ENCODE measurements at places on chromosomes 3 and 15.

- no peaks in the 10 kb centered on the region for H3K27me3 ChIP-seq
- no peak overlapping the region for H3K27ac ChIP-seq
- H3K36me3 ChIP-seq: no peaks in the 10 kb centered on the region
- no peak overlapping the region for H3K4me3 ChIP-seq
- no peak for DNase-seq
Observed at GRCh38 chr3:64502284-64502683, 185.5 kb downstream of the ADAMTS9 start.

- peak overlapping the region; percentile 54 for H3K27ac ChIP-seq
- H3K4me3 ChIP-seq: peak overlapping the region; percentile 51
- no peaks in the 10 kb centered on the region for H3K27me3 ChIP-seq
- DNase-seq: no peak
Observed at GRCh38 chr3:112482675-112483074, 16.6 kb downstream of the BTLA start.

- H3K27ac ChIP-seq: no peak overlapping the region
- H3K4me1 ChIP-seq: no peaks in the 10 kb centered on the region
- H3K4me3 ChIP-seq: no peak overlapping the region
- no peak for DNase-seq
- H3K27me3 ChIP-seq: peaks cover 29% of the 10 kb centered on the region
Observed at GRCh38 chr3:182763896-182764295, 29.4 kb upstream of the ATP11B start.

DNA sequence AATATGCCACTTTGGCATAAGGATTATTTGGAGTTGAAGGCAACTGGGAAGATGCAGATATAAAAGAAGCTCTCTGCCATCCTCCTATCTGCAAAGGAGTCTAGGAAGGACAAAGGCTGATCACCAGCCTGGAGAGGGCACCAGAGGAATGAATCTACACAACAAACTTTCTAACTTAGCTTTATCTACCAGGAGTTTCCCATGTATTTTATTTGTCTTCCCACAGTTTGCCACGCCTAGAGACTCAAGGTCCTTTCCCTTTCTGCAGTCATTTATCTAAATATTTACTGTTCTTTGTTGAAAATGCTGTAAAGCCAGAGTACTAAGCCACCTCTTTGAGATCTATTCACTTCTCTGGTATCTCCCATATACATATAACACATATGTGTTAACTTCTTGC lies 32.2 kb downstream of the GPR176 start:
- peaks cover 15% of the 10 kb centered on the region for H3K27me3 ChIP-seq
- no peak overlapping the region for H3K4me3 ChIP-seq
- H3K27ac ChIP-seq: no peak overlapping the region
- no peaks in the 10 kb centered on the region for H3K4me1 ChIP-seq

DNA sequence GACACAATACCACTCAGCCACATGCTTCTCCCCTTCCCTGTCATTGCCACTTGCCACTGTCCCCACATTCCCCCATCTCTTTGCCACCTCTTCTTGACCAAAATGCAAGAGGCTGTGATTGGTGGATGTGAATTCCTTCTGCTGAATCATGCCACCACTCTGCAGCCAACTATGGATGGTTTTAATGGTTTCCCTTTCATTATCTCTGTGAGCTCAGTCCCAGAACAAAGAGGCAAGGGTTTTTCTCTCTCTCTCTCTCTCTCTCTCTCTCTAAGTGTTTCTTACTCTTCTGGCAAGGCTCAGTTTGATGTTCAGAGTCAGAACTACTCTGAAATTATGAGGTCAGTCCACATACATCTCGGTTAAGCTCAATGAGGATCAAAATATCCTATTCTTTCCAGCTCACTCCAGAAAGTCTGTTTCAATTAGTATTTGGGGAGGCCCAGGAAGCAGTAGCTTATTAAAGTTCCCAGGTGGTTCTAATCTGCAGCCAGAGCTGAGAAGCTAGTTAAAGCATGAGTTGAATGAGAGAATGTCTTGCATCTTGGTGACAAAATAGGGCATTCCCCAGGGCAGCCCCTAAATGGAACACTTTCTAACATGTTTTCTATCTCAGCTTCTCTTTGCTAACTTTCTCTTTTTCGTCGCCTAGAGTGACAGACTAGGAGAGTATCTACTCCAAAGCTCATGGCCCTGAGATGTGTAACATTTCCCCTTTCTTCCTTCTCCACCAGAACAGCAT lies 8.5 kb upstream of the ILDR1 start:
- no peaks in the 10 kb centered on the region for H3K27me3 ChIP-seq
- peaks cover 23% of the 10 kb centered on the region for H3K36me3 ChIP-seq
- H3K27ac ChIP-seq: peak overlapping the region; percentile 79
- peak overlapping the region; percentile 63 for H3K4me3 ChIP-seq
- peaks cover 25% of the 10 kb centered on the region for H3K4me1 ChIP-seq
- no peak for DNase-seq

Data from T-helper 2 cell treated with Interferon-gamma antibody and Interleukin-4, amounts not matched to agents 5 μg/mL and 100 μg/mL, for 36 hours (primary cell).